Renal cortical epithelial cell (primary cell): ENCODE measurements at places on chromosomes 2 and 18. TPM values are rescaled to one million over a fixed set of nuclear protein-coding genes. Genes with fewer than 3 reads are reported as not detected.

DNA sequence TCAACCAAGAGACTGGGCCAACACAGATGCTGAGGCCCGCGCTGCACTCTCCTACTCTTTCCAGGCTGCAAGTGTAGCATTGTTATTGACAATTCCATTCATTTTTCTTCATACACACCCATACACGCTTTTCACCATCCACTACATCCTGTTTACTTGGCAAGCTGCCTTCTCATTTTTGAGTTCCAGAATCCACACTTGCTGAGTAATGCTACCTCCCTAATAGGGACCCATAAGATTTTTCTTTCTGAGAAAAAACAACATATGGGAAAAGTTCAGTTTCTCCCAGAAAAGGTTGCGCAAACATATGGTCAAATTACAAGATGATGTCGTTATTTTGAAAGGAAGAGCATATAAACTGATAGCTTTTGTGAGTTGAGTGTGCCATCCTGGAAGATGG, 3.3 kb upstream of the NETO1 start:
- DNase-seq: peak; percentile 19

GRCh38 chr2:3460156-3460555, 59.2 kb downstream of the ADI1 start:
- DNase-seq: no peak

DNA sequence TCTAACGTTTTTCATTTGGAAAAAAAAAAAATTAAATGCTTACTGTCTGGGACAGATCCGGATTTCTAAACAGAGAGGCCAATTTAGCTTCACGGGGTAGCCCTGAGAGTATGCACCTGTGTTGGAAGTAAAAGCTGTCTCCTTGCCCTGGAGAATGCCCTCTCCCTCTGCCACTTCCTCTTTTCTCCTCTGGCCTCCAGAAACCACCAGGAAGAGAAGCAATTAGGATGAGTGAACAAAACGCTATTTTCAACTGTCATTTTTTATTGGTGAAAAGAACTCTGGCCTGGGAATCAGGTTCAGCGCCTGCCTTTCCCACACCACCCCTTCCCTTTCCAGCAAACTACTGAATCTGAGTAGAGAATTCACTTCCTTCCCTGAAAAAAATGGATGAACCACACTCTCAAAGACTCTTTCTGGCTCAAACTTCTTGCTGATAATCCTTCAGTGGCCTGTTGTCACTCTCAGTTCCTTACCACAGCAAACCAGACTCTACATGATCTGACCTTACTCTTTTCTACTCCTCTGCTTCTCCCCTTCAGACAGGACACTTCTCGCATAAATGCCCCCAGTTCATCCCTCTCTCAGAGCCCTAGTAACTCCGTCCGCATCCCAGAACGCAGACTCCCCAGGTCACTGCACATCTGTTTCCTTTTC, 29.8 kb downstream of the KLF7 start:
- no peak for DNase-seq

DNA sequence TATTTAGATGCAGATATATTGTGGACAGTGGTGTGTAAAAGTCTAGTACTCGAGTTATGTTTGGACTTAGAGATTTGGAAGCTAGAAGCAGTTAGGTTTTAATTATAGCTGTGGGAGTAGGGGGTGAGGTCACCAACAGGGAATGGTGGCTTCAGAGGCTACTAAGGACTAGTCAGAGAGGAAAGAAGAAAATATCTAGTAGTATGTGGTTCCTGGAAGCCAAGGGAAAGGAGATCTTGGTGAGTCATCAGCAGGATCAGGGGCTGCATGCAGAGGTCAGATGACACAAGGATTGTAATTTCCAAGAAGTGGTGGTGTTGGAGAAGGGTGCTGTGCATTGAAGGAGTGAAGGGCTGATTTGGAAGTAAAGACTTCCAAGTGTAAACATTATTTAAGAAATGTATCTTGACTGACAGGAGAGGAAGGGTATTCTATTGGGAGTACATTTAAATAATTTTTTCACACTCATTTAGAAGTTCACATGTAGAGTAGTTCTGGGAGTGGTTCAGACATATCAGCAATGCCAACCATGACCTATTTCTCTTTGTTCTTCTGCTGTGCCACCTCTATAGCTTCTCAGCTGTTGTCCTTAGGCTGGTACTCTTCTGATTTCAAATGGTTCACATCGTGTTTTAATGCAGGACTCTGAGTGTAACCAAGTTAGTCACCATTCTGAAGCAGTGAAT, 59.1 kb downstream of the ACSL3 start:
- peak; percentile 94 for DNase-seq

GAREM2 gene
- total RNA-seq: 0.69 and 3.0 TPM in 2 replicates

KRCC1 gene
- total RNA-seq: 30.7 and 31.6 TPM in 2 replicates

DNA sequence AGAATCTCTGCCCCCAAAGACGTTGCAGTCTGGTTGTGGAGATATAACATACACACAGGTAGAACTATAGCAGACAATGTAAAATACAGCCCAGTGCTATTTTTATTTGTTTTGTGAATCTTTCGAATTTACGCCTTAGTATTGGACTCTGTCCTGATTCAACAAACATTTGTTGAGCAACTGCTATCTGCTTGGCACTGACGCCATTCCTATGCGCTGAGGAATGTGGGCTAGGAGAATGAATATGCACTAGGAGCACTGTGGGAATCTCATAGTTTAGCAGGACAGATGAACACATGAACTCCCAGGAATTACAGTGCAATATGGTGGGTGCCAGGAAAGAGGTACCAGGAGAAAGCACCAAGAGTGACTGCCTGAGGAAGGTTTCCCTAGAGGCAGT, 181.7 kb upstream of the SIX3 start:
- DNase-seq: no peak

GRCh38 chr2:231904161-231904611, 22.0 kb downstream of the NPPC start:
- DNase-seq: no peak

GRCh38 chr2:202026507-202026906, 7.1 kb upstream of the FZD7 start:
- no peak for DNase-seq

GRCh38 chr18:41922841-41923240, 32.2 kb upstream of the PIK3C3 start:
- DNase-seq: no peak

- DNase-seq: peak; percentile 14
Measured at GRCh38 chr2:56531668-56532420, 348.1 kb downstream of the CCDC85A start.

DNA sequence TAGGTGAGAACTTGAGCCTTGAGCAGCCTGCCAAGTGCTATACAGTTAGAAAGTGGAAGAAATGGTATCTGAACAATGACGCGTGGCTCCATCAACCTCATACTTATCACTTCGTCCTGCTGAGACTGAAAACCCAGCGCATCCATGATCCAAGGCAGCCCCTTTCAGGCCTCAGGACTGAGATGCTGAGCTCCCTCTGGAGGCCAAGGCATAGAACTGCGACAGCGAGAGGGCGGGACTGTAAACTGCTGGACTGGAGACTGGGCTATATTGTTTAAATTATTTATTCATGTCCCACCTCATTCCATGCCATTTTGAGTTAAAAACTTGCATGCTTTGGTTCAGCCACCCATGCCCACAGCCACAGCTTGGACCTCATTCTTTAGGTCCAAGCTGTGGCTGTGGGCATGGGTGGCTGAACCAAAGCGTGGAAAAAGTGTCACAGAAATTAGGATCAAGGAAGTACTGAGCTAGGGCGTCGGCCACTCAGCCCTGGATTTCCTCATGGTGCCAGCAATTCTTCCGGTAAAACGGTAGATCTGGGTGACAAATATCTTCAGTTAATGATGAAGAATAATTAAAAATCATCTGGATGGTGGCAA, 195.5 kb downstream of the L3MBTL4 start:
- DNase-seq: peak; percentile 15

REG1B gene
- not detected in 2 replicates for total RNA-seq

GRCh38 chr18:5461041-5461440, 82.8 kb downstream of the EPB41L3 start:
- peak; percentile 86 for DNase-seq

GRCh38 chr2:8680822-8681760, 765 bp upstream of the ID2 start:
- DNase-seq: peak; percentile 75

GRCh38 chr2:146108993-146109392, 1589.1 kb upstream of the ZEB2 start:
- no peak for DNase-seq

- DNase-seq: no peak
Measured at GRCh38 chr2:24047703-24048033, 477 bp upstream of the WDCP start.

CLEC4F gene
- not detected in 2 replicates for total RNA-seq

CSRNP3 gene
- total RNA-seq: 0.87 and 4.2 TPM in 2 replicates

DNA sequence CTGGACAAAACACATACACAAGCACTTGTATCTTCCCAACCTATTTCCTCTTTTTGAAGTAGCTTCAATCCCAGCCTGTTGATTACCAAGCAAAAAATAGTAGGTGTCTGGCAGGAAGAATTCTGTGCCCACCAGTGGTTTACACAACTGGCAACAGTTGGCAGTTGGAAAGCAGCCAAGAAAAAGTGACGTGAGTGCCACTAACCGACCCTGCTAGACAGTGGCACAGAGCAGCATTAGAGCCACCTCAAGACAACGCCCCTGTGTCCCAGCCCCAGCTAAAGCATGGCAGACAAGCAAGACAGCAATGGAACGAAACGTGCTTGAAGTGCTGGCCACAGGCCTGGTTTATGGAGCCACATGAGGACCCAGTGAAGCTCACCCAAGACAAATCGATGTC, 379.6 kb downstream of the FBXO15 start:
- no peak for DNase-seq

GRCh38 chr18:74132201-74132600, 15.4 kb downstream of the FBXO15 start:
- no peak for DNase-seq

NEU2 gene
- total RNA-seq: not detected in 2 replicates

GRCh38 chr2:150156876-150157275, 330.6 kb downstream of the RND3 start:
- no peak for DNase-seq

- DNase-seq: no peak
Measured at GRCh38 chr2:236647621-236648020, 78.0 kb downstream of the ACKR3 start.

PKDCC gene
- total RNA-seq: 2.1 and 2.4 TPM in 2 replicates

CFAP221 gene
- 2.1 and 22.9 TPM in 2 replicates for total RNA-seq

RPRM gene
- total RNA-seq: 0.30 TPM in 1 of 2 replicates, not detected in the other
